ENCODE measurements at places on chromosomes 7 and 10.

DNA sequence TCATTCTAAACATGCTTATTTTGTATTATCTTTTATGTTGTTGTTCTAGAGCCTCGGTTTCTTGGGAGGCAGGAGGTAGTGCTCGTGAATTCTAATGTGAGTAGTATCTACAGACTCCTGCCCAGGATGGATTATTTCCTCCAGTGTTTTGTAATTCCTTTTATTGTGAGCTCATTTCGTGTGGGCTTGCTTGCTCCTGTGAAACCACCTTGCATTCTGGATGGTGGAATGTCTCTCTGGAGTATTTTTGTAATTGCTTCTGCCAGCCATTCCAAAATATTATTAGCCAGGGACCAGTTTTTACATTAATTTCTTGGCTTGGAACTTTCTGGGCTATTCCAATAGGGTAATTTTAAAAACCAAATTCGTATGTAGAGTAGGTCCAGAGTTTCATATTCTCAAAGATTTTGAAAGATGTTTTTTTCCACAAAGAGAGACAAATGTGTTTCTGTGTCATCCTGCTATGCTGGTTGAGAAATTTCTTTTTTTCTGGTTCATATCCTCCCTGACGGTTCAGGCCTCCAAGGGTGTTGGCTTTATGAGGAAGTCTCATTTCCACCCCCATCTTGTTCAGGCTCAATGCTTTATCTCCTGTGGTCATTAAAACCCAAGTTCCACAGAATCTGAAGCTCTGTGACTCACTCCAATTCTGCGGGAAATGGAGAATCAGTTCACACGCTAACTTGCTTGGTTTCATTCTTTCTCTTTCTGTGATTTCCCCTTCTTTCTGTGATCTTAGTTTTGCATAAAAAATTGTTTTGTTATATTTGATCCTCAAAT is 41.7 kb upstream of the CALD1 start:
- DNase-seq, result no peak

DNA sequence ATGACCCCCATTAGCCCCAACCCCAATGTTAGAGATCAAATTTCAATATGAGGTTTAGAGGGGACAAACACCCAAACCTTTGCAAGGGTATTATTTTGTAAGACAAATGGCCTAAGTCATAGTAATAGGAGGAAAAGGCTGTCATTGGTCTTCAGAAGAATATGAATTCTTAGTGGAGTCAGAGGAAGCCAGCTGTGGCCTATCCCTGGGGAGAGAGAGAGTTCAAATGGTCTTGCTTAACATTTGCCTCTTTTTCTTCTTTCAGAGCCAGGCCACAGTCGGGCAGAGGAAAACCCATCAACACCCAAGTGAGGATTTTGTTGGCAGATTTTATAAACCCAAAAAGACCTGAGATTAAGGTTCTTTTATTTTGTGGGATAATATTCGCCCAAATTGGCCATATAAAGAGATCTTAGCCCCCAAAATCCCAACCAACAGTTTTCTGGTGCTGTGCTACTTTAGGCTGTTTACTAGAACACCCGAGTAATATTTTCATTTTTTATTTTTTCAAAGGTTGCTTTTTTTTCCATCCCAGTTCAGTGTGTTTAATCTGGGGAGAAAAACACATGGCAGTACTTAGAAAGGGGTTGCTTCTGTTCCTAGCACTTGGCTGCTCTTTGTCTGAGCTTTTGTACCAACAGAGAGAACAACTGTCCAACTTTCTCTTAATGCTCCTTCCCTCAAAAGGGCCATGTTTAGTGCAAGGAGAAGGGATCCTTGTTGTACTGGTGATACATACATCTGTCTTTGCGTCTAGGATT is 26.8 kb upstream of the ARMC3 start:
- DNase-seq, result no peak

DNA sequence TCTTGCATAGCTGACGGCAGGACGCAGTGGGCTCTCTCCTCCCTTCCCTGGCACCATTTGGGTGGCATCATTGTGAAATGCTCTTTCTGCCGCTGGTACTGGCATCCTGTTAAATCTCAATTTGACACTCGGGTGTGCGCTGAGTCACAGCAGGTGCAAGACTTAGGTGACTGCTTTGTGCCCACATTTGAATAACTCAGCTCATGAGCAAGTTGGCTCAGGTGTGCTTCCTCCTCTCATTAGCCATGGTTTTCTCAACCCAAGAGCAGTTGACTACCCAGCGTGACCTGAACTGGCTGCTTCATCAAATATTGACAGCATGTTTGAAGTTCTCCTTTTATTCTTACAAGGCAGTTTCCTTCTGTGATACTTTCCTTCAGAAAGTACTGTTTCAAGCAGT is 24.6 kb upstream of the NFE2L3 start:
- DNase-seq, result peak; percentile 3

DNA sequence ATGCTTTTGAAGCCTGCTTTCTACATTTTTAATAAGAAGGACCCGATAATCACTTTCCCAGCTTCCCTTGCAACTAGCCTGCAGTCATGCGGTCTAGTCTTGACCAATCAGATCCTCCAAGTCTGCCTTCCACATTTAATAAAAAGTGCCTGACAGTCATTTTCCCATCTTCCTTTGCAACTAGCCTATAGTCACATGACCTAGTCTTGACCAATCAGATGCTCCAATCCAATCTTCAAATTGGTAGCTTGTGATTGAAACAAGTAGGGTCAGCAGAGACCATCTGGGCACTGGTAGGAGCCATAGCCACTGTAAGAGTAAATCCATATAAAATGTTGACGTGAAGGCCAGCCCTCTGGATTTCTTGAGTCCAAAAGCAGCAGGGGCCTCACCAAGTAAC is 80.0 kb downstream of the NPTX2 start:
- DNase-seq, result no peak

DNA sequence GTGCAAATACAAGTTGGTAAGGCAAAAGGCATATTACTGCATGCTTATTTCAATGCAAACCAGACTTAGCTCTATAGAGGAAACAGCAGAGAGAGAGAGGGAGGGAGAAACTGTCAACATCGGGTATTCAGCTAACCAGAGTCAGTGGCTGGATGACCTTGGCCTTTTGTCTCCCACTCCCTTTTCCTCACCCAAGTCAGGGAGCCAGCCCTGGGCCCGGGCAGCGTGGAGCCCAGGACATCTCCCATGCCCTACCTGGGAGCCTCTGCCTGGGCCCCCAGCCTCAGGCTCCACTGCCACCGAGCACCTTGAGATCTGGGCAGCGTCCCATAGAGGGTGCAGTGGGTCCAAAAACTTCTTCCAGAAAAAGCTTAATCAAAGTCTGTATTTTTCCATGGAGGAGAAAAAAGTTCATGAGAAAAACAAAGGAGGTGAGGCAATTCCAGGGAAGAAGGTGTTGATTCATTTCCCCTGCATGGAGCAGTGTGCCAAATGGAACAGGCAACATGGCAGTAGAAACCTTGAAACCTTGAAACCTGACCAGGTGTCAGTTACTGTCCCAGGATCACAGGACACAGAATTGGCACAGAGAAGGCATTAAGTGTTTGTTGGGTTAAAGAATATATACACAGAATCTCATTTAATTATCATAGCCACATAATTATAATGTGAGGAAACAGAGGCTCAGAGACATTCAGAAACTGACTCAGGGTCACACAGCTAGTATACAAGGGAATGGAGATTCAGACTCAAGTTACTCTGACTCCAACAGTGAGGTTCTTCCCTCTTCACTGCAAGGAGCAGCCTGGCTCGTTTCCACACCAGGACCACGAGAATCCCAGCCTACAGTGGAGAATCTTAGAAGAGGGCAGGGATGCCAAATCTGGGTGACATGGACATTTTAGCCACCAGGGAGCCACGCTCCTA is 5.8 kb upstream of the NCOA4 start:
- no peak for DNase-seq

DNA sequence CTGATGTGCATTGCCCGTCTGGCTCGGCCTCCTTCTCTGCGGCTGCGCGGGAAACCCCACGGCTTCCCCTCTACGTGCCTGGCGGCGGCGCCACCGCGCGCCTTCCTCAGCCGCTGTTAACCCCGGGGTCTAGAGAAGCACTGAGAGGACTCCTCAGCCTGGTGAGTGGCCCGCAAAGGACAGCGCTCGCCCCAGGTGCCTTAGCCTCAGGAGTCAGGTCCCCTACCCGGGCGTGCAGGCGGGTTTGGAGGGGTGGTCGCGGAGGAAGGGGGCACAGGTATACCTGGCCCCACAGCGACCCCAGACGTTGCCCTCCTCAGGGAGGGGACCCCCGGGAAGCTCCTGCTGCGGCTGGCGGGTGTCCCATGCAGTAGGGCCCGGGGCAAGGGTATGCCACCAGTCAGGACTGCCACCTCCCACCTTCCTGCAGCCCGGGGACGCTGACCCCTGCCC is 51.0 kb downstream of the ARL5B start:
- no peak for DNase-seq

Measured in SHP77 (cell line).